Amygdala (tissue), 56 donors: ENCODE measurements at places on chromosomes 6 and 20.

DNA sequence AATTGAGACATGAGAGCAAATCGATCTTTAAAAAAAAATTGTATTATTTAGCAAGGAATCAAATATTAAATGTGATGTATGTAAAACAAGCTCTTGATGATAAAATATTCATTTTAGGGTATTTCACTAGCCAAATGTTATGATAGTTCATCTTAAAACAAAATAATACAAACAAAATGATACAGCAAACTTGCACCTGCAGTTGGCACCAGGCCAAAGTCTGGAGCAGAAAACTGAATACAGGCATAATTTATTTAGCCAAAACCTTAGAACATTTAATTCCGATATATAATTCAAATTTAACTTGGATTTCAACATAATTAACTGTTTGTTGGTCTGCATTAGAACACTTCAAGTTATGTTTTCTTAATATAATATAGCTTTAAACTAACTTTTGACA, 60.9 kb downstream of the EPHA7 start:
- no peak for DNase-seq

DNA sequence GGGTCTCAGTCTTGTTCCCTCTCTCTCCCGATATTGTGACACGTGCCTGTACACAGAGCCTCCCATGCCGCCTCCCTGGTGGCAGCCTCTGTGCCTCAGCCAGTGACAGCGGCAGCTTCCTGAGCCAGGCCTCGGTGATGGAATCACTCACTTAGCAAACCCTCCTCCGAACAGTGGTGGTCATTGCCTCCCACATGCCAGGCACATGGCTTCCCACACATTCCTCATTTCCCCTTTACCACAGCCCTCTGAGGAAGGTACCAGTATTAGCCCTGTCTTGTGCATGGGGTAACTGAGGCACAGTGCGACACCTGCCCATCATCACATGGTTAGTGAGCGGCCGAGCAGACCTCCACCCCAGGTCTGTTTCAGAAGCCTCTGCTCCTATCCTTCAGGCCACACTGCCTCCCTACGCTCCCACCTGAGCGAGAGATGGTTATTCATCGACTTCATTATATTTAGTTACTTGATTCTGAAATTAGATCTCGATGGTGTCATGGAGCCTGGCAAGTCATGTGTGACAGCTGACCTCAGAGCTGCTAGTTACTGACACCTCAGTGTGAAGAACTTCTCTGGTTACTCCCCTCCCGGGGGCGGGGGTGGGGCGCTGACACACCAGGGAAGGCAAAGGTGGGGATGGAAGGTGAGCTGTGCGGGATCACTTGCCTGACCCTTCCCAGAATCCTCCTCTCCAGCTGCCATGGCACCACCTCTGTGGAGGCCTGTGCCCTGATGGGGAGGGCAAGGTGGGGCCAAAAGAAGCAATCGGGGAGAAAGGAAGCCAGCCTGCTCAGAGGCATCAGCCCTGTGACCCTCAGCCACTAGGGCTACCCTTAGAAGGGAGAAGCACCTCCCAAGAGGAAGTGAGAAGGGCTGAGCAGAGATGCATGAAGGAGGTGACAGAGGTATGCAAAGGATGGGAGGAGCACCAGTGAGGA, 17.9 kb downstream of the MDGA1 start:
- no peak for DNase-seq

GRCh38 chr6:129497481-129498441, 212.2 kb downstream of the ARHGAP18 start:
- no peak for DNase-seq

GRCh38 chr6:121550491-121551010, 115.1 kb downstream of the GJA1 start:
- DNase-seq: no peak

- DNase-seq: no peak
These were observed 205.4 kb upstream of the CST7 start for GRCh38 chr20:24743641-24744040.

DNA sequence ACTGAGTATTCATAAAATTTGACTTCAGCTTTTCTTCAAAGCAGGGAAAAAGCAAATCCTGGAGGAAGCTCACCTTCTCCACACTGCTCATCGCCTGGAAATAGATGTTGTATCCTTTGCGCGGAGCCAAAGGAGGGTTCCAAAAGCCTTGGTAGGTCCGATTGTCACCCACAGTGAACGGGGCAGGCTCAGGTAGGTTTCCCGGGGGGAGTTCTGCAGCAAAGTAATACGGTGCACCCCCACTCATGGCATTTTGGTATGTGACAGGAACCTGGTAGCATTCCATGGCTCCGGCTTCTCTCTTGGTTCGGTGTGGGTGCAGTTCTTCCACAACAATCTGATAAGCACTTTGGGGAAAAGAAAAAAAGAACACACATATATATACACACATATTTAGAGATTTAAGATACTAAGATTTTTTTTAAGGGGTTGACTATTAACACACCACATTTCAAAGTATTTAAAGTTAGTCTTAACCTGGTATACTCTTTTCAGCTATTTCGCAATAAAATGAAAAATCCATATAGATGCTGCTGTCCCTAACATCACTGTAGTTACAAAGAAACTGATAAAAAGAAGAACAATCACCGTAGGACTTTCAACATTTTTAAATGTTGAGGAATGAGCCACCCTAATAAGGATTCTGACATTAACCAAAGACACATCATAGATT, 166.7 kb upstream of the THEMIS start:
- no peak for DNase-seq

- DNase-seq: no peak
These were observed 135.6 kb downstream of the BTBD9 start for GRCh38 chr6:38503960-38504682.

- no peak for DNase-seq
These were observed 205.7 kb downstream of the OTOR start for GRCh38 chr20:16953858-16954257.

- DNase-seq: no peak
These were observed 186.7 kb upstream of the CST7 start for GRCh38 chr20:24762371-24762770.
